ENCODE measurements at places on chromosomes 16 and 17.

DNA sequence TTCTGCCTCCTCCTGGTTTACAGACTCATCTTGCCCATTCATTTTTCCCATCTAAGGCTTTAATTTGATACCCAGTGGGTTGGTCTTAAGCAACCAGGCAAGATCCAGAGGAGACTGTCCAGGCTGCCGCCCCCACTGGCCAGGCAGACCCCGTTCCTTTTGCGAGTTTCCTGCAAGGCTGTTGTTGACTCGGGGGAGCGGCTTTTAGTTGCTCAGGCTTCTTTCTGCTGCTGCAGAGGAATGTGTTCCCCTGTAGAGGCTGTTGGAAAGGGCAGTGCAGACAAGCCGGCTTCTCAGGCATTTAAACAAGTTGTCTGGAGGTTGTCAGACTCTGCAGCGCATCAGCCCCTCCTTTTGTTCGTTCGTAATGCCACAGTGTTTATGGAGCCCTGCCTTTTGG lies 231.2 kb downstream of the PRKCA start:
- DNase-seq = no peak

DNA sequence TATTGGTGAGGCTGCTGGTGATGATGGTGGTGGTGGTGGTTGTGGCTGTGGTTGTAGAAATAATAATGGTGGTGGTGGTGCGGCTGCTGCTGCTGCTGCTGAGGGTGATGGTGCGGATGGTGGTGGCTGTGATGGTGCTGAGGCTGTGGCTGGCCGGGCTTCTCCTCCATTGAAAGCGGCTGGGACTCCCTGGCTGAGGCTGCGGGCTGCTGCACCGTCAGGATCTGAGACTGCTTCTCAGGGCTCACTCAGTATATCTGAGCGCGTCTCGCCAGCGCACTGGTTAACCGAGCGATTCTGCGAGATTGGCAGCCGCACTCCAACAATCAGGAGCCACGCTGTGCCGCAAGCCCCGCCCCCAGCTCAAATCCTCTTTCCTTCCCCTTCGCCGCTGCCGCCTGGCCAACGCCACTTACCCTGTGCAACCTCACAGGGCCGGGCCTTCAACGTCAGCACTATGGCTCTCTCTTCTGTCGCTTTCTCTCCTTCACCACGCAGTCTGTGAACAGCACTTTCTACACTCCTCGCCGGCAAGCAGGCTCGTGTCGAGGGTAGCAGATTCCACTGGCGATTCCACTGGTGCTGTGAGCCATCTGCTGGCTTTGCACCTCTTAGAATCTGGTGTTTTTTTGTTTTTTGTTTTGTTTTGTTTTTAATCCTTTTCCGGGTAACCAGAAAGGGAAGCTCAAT lies at the start of gene NUFIP2:
NUFIP2 (minus strand) TSS at position 259 of the 690 bp plus-strand sequence; CDS start at position 170, 89 bp downstream.
- peak; percentile 90 for DNase-seq

- no peak for DNase-seq
Observed at GRCh38 chr16:57732714-57733113, 2.9 kb upstream of the KATNB1 start.

GRCh38 chr17:32596628-32597027 lies 109.8 kb downstream of the CDK5R1 start:
- no peak for DNase-seq

DNA sequence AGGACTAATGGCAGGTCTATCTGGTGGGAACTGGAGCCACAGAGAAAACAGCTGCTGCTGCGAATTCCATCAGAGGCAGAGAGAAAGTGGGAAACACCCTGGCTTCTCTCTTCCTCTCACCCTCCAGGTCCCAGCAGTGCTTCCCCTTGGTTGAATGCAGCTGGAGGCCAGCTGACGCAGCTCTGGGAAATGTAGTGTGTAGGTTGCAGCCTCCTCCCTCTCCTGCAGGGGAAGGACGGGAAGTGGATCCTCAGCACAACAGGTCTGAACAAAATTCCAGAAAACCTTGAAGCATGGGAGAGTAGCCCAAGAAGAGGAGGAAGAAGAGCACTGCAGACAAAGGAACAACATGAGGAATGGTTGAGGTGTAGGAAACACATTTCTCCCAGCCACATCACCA lies 67.8 kb upstream of the MMP2 start:
- DNase-seq = no peak

GRCh38 chr17:73956595-73957465 lies 246.6 kb upstream of the RPL38 start:
- no peak for DNase-seq

GRCh38 chr16:73998707-73999106 lies 297.9 kb upstream of the PSMD7 start:
- DNase-seq = no peak

DNA sequence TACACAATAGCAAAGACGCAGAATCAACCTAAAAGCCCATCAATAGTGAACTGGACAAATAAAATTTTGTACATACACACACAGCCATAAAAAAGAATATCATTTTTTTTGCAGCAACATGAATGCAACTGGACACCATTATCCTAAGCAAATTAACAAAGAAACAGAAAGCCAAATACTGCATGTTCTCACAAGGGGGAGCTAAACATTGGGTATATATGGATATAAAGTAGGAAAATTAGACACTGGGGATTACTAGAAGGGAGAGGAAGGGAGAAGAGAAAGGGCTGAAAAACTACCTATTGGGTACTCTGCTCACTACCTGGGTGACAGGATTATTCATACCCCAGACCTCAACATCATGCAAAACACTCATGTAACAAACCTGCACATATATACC lies 28.2 kb downstream of the ADAMTS18 start:
- no peak for DNase-seq

DNA sequence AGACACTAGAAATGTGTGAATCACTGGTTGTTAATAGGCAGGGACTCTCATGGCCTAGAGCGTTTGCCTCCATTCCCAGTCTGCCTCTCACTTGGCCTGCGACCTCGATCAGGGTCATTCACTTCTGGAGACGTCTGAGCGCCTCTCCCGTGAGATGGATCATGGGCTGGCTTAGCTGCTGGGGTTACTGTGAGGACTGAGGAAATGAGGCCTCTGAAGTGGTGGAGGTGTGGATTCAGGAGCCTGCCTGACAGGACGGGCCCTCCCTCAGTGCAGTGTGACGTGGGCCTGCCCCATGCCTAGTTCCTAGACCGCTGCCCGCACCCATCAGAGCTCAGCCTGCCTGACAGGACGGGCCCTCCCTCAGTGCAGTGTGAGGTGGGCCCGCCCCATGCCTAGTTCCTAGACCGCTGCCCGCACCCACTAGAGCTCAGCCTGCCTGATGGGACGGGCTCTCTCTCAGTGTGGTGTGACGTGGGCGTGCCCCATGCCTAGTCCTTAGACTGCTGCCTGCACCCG lies 61.9 kb downstream of the BANP start:
- DNase-seq = no peak

DNA sequence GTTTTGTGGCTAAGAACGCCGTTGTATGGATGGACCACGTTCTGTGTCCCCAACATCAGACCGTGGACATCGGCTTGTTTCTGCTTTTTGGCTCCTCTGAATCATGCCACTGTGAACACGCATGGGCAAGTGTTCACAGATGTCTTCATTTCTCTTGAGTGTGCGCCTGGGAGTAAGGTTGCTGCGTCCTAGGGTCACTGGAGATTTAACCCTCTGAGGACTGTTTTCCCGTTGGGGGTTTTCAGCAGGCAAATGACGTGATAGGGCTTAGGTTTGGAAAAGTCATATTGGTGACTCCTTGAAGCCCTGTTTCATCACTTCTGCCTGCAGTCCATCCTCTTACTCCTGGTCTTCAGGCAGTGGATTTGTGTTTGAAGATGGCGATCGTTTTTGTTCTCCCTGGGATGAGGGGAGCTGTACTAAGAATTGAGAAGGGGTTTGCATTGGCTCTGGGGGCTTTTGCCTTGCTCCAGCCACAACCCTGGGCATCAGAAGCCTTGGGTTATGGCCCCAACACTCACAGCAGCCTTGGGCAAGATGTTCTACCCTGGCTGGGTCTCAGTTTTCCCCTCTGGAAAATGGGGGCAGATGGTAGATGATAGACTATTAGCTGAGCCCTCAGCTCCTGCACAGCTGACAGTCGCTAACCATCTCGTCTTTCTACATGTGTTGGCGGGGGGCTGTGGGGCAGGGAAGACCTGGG lies 67.2 kb upstream of the CIBAR2 start:
- DNase-seq = no peak

DNA sequence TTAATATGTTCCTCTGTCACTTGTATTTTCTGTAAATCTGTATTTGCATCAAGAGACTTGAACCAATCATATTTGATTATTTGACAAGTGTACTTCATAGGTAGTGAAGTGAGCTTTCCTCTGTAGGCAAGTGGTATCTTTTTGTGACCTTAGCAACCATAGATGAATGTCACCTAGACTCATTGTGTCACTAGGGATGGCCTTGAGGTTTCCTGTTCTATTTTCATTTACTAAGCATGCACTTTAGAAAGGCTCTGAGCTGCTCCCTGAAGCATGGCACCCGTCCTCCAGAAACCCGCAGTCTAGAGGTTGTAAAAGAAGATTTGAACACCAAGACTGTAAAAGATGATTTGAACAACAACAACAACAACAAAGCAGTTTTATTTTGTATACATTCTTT lies 151.7 kb downstream of the PRKCB start:
- no peak for DNase-seq

GRCh38 chr16:84068041-84068440 lies 25.4 kb upstream of the SLC38A8 start:
- DNase-seq = no peak

DNA sequence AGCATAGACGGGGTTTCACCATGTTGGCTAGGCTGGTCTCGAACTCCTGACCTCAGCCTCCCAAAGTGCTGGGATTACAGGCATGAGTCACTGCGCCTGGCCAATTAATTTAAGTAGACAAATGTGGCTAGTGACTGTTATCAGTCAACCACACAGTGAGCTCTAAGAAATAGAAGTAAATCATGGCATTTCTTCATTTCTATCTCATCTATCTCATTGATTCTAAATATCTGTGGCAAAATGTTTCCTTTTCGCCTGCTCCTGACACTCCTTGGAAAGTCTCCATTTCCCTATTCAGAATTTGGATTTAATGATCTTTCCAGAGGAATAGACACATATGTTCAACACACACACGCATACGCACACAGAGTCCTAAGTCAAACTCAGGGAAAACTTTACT lies 81.3 kb downstream of the HIC1 start:
- DNase-seq = no peak

GRCh38 chr16:49652456-49653172 lies 203.3 kb downstream of the ZNF423 start:
- no peak for DNase-seq

GRCh38 chr16:15820837-15821236 lies 36.0 kb downstream of the MYH11 start:
- DNase-seq = no peak

DNA sequence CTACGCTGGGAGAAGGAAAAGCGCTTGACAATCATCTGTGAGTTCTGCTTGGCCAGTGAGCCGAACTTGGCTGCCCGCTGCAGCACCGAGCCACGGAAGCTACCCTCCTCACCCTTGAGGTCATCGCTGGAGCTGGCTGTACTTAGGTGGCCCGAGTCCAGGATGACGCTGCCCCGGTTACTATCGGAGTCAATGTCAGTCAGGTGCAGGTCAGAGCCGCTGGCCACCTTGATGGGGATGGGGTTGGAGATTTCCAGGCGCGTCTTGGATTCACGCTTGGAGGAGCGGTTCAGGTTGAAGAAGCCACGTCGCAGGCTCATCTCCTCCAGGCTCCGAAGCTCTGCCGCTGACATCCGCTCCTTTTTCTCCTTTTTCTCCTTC lies 13.7 kb downstream of the MYO18A start:
- DNase-seq = no peak

- no peak for DNase-seq
Observed at GRCh38 chr17:69773081-69773480, 301.9 kb upstream of the KCNJ16 start.

DNA sequence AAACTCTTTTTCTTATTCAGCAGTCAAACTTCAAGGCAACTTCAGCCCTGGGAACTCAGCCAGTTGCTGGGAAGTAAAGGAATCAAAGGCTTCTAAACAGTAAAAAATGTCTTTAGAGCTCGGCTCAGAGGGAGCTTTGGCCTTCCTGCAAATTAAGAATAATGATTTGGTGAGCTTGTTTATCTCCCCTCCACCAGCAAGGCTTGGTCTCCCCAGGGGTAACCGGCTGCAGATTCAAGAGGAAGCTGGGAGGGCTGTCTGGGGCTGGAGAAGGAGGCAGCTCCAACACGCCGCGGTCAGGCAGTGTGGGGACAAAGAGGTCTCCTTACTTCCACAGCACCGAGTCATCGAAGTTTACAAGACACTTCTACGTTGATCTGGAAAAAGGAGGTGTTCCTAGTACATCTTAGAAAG lies 17.7 kb upstream of the DOC2B start:
- DNase-seq = no peak

- DNase-seq = no peak
Observed at GRCh38 chr17:68468788-68469187, 11.5 kb upstream of the WIPI1 start.

- DNase-seq = no peak
Observed at GRCh38 chr16:50017553-50017952, 7.5 kb upstream of the CNEP1R1 start.

- no peak for DNase-seq
Observed at GRCh38 chr16:11009027-11009755, 64.8 kb downstream of the CLEC16A start.

- DNase-seq = peak; percentile 29
Observed at GRCh38 chr17:3827124-3827773, 18.8 kb downstream of the NCBP3 start.

DNA sequence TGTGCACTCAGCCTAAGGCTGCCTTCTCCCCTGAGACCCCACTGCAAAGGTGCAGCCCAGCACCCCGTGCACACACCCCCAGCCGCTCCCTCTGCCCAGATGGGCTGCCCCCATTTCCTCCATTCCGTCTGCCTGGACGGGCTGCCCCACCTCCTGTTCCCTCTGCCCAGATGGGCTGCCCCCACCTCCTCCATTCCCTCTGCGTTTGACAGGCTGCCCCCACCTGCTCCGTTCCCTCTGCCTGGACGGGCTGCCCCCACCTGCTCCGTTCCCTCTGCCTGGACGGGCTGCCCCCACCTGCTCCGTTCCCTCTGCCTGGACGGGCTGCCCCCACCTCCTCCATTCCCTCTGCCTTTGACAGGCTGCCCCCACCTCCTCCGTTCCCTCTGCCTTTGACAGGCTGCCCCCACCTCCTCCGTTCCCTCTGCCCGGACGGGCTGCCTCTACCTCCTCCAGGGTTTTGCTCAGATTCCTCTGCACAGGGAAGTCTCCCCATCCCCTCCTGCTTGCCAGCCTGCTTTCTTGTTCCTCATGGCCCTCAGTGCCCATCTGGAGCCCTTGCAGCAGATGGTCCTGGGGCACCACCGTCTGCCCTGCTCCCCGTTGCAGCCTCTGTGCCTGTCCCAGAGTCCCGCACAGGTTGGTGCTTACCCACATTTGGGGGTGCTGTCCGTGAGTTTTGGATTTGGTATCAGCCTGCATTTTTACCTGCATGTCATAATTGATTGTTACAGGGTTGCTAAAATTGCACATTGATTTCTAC lies 23.4 kb upstream of the IL17C start:
- DNase-seq = no peak

- no peak for DNase-seq
Observed at GRCh38 chr16:65418435-65418834, 296.6 kb upstream of the CDH11 start.

- DNase-seq = no peak
Observed at GRCh38 chr17:68143425-68143824, 104.4 kb upstream of the AMZ2 start.

GRCh38 chr17:74954665-74955421 lies 17.7 kb downstream of the HID1 start:
- DNase-seq = no peak

All from stimulated activated CD8-positive, alpha-beta memory T cell treated with anti-CD3 and anti-CD28 coated beads, Interleukin-15, amount 100 ng/mL, for 24 hours (primary cell).